COR-L47 (cell line): ENCODE measurements at places on chromosomes 4 and X.
A peak's percentile ranks its signal among the peaks of the same experiment; 100 is the strongest.

- no peak for DNase-seq
These were observed 153.3 kb downstream of the PRDM5 start for GRCh38 chr4:120769227-120769626.

DNA sequence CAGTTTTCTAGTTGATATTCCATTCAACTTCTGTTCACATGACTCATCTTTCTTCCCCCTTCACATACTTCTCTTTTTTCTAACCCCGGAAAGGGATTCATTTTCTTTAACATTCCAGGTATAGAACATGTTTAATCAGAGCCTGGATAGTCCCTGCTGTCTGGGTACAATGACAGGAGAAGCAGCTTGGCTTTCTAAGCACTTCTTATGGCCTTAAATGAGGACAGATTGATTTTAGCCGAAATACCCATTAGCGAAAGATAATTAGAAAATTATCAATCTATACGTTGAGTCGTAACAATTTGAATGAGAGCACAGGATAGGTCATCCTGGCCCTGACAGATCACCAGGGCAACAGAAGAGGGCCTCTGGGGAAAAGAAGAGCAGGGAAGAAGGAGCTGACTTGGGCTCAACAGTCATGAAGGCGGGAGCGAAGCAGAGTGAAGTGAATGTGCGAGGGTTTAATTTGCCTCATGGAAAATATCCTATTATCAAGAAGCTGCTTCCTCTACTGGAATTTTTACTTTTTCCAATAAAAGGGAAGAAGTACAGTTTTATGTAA is 62.2 kb downstream of the PPP1R2C start:
- DNase-seq = no peak

DNA sequence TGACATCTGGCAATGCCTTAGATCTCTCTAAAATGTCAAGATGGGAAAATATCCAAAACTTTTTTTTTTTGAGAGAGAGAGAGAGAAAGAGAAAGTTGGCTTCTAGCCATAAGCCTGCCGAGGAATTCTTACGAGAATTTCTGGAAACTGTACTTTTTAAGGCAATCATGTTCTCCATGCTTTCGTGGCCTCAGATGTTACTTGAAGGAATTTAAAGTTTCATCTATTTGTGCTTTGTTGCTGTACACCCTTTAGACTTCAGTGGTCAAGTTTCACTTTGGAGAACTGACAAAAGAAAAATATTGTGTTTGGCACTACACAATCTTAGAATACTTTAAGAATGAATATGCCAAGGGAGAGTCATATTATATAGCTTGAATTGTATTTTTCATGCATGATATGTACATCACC is 53.9 kb downstream of the FAT4 start:
- no peak for DNase-seq

DNA sequence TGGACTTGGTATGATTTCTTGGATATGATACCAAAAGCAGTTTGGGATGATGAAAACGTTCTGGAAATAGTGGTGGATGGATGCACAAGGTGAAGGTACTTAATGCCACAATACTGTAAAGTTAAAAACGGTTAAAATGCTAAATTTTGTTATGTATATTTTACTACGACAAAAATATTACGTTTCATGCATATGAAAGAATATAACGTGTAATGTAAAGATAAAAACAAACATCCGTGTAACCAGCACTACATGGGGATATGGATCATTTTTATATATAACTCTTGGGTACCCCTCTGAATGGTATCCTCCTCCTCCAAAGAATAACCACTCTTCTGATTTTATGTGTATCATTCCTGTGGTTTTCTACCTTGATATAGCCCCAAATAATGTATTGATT is 862 bp upstream of the CENPU start:
- DNase-seq = no peak

DNA sequence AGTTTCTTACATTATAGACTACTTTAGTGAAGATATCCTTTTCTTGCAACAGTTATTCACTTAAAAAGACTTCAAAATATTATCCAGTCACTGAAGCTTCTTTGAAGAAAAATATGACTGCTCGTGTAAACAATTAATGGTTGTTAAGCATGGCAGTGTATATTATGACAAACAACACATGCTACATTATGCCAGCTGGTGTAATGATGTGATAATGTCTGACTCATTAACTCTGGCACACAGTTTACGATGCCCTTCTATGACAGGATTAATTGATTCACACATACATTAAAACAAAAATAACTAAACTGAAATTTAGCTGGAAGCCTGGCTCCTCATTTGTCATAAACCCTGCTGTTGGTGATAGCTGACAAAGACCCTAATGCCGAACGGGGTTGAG is 22.4 kb downstream of the GK2 start:
- DNase-seq = peak; percentile 10

GRCh38 chr4:154208424-154208823 is 283.2 kb downstream of the DCHS2 start:
- DNase-seq = no peak

- no peak for DNase-seq
These were observed 69.3 kb upstream of the HMX1 start for GRCh38 chr4:8940792-8941491.

GRCh38 chrX:153889123-153889522 is 3.1 kb upstream of the L1CAM start:
- DNase-seq = no peak

DNA sequence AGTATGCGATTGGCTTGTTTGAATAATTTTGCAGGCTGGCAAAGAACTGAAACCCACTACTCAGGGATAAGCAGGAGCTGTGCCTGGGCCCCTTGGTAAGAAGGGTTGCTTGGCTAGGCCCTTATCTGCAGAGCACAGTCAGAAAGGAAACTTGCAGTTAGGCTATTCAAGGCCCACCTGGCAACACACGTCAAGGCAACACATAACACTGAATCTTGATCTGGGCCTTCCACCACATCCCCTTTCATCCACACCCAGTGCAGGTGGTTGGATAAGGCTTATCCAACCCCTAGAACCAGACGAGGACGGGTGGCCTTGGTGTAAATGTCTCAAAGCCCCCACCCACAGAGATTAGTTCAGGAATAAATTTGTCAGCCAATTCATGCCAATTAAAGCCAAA is 72.8 kb upstream of the NEIL3 start:
- no peak for DNase-seq

GRCh38 chrX:31836479-31836878 is 764.6 kb upstream of the FTHL17 start:
- DNase-seq = no peak

DNA sequence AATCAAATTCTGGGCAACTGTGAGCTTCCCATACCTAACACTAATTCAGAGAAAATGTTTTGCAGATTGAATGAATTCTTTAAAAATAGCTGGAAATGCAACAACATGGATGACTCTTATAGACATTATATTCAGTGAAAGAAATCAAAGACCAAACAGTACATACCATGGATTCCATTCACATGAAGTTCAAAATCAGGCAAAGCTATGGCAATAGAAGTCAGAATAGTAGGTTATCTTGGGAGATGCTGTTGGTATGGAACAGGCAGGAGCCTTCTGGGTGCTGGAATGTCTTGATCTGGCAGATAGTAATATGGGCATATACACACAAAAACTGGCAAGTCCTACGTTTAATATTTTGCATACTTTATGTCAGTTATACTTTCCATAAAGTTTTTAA is 25.5 kb upstream of the CBLL2 start:
- DNase-seq = no peak

- no peak for DNase-seq
These were observed 105.3 kb upstream of the IGSF1 start for GRCh38 chrX:131394384-131394783.
